ENCODE measurements at places on chromosomes 5 and 9.

DNA sequence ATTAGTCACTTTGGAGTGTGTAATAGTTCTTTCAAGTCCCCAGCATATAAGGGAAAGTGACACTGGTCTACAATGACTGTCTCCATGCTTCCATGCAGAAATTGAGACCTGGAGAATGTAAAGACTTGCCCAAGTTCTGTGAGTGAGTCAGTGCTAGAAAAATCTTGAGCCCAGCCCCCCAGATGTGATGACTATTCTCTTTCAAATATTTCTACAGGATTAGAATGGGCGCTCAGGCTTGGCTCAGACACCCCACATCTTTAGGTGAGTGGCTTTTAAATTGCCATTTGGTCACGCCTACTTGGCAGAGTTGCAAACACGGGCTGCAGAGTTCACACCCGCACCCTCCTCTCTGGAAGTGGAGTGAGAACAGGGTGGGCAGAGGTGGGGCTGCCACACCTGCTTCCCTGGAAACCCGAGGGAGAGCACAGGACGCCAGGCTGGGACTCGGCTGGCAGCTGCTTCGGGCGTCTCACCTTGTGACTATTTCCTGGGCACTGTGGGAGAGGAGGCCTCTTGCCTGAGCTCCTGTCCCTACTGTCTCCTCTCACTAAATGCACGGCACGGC lies 37.6 kb downstream of the ROPN1L start:
- no peak for DNase-seq

DNA sequence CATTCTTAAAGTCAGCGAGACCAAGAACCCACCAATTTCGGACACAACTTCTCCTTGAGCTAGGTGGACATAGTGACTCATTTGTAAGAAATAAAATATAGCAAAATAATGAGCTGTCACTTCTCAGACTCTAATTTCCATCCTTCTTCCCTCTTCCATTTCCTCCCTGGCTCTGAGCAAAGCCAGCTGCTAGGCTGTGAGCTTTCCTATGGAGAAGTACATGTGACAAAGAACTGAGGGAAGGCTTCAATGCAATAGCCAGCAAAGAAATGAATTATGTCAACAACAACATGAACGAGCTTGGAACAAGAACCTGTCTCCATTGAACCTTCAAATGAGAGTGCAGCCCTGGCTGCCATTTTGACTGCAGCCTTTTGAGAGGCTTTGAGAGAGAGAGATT lies 25.9 kb upstream of the SELENOP start:
- DNase-seq = no peak

DNA sequence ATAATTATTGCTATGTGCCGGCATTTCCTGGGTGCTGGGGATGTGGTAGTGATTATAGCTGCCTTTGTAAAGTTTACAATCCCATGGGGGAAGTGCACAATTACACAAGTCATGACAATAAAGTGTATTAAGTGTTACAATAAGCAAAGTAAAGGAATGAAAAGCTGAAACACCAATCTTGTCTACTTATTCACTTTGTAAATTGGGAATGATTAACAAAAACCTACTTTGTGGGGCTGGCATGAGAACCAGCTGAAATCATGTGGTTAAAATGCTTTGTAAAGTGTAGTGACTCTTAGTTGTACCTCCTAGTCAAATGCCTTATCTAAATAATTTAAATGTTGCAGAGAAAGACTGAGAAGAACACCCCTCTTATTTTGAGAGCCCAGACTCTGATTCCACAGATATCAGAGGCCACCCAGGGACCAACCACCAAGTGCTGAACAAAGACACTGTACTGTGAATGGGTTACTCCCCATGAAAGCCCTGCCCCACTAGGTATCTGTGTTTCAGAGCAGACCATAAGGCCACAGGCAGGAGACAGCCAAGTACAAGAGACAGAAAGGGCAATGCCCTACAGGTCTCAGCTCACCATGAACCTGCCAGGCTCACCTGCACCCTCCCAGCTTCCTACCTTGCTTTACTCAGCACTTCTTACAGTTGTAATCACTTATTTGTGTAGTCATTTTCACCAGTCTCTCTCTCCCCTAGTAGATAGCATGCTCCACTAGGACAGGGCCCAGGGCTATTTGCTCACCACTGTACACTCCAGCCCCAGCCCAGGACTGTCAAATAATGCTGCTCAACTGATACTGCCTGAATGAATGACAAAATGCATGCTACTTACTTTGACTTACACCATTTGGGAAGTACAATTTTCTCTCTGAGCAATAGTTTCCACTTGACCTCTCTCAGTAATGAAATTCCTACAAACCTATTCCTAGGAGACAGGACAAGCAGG lies 101.6 kb upstream of the APC start:
- no peak for DNase-seq

DNA sequence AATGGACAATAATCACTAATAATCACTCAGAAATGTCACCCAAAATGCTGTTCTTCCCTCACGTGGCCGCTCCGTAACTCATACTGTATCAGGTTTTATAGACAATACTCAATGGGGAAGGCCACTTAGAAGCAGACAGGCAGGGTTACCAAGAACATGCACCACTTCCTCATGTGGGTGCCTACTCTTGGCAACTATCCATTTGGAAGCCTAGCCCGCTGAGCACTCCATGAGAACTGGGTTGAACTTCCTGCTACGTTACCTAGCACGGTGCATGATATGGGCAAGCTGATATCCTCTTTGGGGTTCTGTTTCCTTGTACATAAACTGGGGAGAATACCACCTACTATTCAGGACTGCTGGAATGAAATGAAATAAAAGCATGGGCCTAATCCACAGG lies 14.3 kb downstream of the DAP start:
- DNase-seq = no peak

DNA sequence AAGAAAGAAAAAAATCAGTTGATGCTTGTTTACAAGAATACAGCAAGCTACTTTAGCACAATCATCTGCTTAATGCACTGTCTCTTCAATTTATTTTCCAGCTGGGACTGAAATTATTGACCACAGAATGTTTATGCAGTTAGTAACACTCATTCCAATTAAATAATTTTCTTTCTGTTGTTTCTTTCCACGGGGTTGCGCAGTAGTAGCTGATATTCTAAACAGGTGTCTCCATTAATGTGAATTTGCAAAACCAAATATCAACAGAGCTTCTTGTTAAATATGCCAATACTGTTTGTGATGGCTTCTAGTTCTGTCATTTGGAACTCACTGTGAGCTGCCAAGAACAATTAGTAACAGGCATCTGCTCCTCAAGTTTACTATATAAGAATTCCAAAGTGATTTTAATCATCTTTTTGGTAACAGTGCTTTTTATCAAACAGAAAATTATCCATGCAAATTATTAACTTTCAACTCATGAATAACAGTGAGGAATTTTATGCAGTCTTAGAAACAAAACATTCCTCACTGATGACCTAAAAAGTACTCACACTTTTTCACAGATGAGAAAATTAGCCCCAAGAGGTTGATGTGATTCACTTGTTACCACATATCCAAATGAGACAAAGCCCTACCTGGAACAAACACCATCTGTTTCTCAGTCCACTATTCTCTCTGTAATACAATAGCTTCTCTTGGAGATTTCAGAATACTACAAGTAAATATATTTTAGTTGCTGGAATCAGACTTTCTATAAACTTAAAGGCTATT lies 567.6 kb upstream of the RGMB start:
- DNase-seq = no peak

DNA sequence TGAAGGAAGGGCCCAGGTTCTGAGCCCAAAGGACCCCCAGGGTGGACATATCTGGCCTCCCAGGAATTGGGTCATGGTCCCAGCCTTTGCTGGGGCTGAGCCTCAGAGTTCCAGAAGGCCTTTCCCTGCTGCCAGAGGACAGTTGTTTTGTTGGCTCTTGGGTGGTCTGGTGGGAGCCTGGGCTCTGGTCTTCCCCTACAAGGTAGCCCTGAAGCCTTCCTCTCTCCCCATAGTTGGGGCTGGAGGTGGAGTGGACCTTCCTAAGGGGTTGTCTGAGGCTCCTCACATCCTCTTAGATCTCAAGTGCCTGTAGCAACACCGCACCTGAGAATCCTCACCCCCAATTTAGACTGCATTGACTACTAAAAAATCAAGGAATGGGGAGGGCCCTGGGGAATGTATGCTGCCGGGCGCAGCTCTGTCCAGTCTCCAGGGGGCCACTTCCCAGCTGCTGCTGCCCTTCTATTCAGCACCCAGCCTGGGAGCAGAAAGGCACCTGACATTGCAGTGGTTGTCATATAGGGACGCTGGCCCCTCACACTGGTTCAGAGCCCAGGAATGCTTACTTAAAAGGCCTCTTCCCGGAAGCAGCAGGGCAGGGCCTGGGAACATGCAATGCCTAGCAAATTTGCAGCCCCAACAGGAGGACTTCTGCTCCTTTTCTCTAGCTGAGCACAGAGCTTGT lies 66.4 kb downstream of the IL31RA start:
- no peak for DNase-seq
